ENCODE measurements at places on chromosomes 2 and 18.

DNA sequence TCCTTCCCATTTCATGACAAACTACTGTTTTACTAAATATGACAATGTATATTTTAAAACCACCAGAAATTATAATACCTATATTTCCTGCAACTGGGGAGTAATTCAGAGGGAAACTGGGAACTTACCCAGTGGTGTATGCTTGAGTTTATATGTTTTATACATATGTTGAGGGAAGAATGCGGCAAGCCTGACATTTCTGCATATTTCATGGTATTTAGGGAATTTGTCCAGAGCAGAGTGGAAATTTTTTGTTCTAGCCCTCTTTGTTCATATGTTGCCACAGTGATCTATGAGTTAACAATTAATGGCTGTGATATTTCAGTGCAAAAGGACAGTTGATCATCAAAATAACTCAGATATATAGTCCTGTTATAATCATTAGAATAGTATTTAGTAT is 230.8 kb upstream of the VWC2L start:
- no peak for DNase-seq

DNA sequence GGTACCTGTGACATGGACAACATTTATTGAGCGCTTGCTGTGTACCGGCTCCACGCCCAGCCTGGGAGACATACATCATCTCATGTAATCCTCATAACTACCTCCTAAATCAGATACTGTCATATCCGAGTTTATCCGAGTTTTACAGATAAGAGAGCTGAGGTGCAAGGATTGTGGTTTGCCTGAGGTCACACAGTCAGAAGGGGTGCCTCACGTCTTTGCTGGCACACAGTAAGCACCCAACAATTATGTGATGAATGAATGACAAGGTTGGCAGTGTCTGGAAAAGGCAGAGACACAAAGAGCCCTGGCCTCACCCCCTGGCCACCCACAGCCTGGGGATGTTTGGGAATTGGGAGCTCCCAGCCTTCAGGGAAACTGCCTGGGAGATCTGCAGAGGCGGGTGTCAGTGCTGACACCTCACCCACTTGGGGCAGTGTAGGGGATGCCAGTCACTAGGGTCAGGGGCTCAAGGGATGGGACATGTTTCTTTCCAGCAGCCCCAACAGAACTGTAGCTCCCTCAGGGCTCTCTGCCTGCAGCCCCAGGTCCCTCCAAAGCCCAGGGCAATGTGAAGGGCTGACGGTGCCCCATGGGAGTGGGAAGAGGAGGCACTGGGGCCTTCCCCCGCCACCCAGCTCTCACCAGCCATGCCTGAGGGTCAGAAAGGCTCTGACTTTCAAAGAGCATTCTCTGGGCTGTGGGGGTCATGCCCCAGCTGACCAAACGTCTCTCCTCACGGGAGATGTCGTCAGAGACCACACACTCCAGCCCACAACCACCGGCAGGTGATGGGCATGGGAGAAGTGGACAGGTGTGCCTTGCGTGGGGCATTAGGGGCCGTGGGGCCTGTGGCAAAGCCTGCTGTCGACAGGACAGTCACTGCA is 157.5 kb downstream of the ZFP36L2 start:
- no peak for DNase-seq

DNA sequence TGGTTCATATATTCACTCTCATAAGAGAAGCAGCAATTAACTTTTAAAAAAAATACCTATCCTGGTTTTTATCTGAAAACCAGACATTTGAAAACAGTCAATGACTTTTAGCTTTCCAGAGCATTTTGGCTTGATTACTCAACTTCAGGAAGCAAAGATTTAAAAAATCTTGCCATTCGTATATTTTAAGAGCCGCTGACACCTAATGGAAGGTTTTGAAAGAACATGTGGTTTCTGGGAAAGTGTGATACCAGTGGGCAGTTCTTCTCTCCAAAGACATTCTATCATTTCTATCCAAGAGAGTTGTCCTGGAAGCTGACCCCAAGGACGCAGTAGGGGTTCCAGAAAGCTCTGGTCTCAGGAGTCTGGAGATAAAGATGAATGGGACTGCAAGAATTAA is 234.7 kb downstream of the TTC32 start:
- no peak for DNase-seq

DNA sequence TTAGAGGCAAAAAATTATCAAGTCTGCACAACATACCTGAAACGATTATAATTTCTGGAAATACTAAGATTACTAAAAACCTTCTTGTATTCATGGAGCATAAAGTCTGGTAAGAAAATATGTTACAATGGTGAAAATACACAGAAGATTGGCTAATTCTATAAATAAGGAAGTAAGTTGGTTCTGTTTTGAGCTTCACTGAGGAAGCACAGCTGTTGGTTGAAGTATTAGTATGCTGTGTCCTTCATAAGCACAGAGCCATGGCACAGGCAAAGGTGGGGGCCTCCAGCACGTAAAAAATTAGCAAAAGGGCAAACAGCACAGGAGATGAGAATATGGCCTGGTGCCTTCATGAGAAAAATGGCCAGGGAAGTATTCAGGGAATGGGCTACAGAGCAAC is 40.4 kb upstream of the ANKRD62 start:
- DNase-seq: no peak

- peak; percentile 19 for DNase-seq
Observed at GRCh38 chr2:145692971-145693478, 1173.1 kb upstream of the ZEB2 start.
